ENCODE measurements at places on chromosomes 5 and 9.

DNA sequence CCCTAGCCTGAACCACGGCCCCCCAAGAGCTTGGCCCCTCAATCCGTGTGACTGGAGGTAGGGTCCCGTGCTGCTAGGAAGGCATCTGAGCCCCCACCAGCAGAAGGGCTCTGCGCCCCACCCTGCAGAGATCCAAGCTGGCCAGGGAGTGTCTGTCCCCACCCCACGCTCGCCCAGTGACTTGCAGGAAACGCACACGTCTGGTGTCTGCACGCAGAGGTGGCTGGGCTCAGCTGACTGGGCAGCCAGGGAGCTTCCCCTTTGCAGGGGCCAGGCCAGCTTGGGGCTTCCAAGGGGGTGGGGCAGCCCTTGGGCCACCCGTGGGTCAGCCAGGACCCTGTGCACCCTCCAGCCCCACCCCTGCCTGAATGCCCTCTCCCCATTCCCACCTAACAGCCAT lies 24.3 kb downstream of the NOTCH1 start:
- DNase-seq, result no peak

DNA sequence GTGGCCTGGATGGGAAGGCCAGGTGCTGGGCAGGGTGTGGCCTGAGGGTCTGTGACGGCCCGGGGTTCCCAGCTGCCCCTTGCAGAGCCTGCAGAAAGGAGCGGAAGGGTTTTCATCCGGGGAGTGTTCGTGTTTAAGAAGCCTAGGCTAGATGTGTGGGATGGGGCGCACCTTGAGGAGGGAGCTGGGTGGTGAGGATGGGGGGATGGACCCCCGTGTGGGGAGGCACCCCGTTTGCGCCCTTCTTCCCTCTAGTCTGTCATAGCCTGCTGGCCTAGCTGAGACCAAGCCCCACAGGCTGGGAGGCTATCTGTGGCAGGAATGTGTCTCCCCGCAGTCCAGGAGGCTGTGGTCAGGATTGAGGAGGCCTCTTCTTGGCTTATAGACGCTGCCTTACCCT lies 11.9 kb downstream of the RNU6ATAC start:
- no peak for DNase-seq

- no peak for DNase-seq
Measured at GRCh38 chr9:108056084-108056804, 566.7 kb upstream of the KLF4 start.

GRCh38 chr9:38018958-38019602 lies 49.9 kb downstream of the SHB start:
- DNase-seq, result no peak

DNA sequence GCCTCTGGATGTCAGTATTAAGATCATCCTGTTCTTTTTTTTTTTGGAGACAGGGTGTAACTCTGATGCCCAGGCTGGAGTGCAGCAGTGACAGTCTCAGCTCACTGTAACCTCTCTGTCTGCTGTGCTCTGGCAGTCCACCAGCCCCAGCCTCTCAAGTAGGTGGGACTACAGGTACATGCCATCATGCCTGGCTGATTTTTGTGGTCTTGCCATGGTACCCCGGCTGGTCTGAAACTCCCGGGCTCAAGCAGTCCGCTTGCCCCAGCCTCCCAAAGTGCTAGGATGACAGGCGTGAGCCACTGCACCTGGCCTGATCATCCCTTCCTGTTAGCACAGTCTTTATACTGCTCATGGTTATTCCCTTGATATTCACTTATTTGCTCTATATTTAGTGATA lies 3.5 kb downstream of the KDM4C start:
- no peak for DNase-seq

Data from tibial nerve (tissue), 4 donors.